Left renal pelvis (tissue), 4 donors: ENCODE measurements at places on chromosomes 2 and 18. TPM values are rescaled to one million over a fixed set of nuclear protein-coding genes. Genes with fewer than 3 reads are reported as not detected.

The DCDC2C gene
- 2.6 TPM for polyA plus RNA-seq

The PPIG gene
- polyA plus RNA-seq, result 108 TPM

The CDKL4 gene
- 0.57 TPM for polyA plus RNA-seq

The C1GALT1C1L gene
- polyA plus RNA-seq, result 2.0 TPM

The C2orf72 gene
- 3.1 TPM for polyA plus RNA-seq
